Activated CD8-positive, alpha-beta memory T cell treated with anti-CD3 and anti-CD28 coated beads for 1 hour (primary cell): ENCODE measurements at places on chromosomes 2 and 18.
A peak's percentile ranks its signal among the peaks of the same experiment; 100 is the strongest.

DNA sequence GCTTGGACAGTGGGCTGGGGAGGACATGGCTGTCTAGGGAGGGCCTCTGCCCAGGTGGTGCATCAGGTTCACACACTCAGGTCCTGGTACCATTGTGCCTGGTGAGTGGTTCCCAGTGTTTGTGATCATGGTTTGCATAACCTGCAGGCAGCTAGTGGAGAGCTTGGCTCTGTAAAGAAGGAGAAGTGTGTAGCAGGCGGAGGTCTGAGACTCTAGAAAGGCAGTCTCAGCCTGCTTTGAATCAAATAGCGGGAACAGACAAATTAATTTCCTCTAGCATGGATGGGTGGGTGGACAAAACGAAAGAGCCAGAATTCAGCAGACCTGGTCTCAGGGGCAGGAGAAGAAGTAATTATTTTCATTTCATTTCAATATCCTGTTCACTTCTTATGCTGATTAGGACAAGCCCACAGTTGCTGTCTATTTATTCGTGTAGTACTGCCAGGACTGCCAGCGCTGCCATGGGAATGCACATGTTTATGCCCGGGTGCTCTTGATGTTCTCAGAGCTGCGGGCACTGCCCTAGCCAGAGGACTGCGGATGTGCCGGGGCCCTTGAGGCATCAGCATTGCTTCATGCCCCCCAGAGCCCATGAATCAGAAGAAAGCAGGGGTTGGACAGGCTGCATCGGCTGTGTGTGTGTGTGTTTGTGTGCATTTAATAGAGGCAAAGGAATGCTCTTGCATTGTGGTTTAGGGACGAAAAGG lies 45.4 kb upstream of the DLX2 start:
- no peak for DNase-seq

GRCh38 chr2:172761306-172761705 lies 25.7 kb downstream of the RAPGEF4 start:
- DNase-seq: no peak

GRCh38 chr2:180291060-180291459 lies 284.0 kb upstream of the CWC22 start:
- DNase-seq: no peak

GRCh38 chr2:112646102-112646719 lies 472 bp downstream of the SLC20A1 start:
- peak; percentile 37 for DNase-seq

GRCh38 chr2:195818106-195818505 lies 161.1 kb downstream of the SLC39A10 start:
- DNase-seq: no peak

GRCh38 chr2:105180491-105180972 lies 61.0 kb upstream of the GPR45 start:
- DNase-seq: no peak

DNA sequence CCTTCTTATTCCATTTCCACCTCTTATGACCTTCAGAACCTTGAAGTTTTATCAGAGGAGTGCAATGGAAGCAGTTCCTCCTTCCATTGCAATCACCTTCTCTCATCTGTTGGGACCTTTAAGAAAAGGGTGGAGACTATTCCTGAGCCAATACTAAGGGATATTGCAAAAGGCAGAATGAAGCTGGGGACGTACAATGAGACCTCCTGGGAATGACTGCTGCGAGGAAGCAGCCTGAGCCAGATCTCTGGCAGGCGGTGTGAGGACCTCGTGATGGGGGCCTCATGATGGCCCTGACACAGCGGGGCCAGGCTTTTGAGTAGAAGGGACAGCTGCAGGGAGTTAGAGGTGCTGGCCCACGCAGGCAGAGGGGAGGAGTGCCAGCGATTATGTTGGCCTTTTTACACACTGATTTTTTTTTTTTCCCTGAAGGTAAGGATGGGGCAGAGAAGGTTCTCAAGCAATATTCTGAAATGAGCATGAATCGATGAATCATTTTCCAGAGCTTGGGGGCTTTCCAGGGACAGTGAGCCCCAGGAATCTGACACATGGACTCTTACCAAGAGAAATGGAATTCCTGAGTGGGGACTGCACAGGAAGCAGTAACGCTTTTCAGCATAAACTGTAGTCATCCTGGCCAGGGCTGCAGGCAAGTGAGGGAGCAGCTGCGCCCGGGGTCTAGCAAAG lies 40.0 kb upstream of the LAPTM4A start:
- no peak for DNase-seq
